ENCODE measurements at places on chromosomes 16 and 17.

- no peak for DNase-seq
These were observed 39.1 kb upstream of the PABPN1L start for GRCh38 chr16:88905563-88905962.

GRCh38 chr17:9408868-9409829 is 166.5 kb downstream of the STX8 start:
- DNase-seq: peak; percentile 47

DNA sequence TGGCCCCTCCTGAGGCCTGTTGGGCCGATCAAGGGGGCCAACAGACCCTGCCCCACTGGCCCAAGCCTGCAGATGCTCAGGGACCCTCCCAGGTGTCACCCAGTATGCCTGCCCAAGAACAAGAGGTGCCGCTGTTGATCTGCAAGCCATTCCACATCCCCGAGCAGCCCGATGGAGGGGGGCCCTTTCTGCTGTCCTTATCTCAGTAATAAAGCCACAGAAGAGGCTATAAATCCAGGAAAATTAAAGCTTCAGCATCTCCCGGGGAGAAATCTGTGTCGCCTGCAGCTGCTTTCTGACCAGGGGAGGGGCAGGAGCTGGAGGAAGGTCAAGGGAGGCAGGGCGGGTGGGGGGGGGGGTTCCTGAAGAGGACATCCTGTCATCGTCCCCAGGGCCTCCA is 11.7 kb upstream of the CACNA1H start:
- no peak for DNase-seq

DNA sequence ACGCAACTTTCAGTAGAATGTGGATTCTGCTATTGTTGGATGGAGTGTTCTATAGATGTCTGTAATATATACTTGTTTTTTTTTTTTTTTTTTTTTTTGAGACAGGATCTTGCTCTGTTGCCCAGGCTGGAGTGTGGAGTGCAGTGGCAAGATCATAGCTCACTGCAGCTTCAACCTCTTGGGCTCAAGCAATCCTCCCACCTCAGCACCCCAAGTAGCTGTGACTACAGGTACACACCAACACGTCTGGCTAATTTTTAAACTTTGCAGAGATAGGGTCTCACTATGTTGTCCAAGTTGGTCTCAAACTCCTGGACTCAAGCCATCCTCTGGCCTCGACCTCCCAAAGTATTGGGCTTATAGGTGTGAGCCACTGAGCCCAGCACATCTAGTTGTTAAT is 27.2 kb upstream of the CCL22 start:
- no peak for DNase-seq

Data from fibroblast of lung (primary cell).